Hepatocyte (in vitro differentiated cells): ENCODE measurements at places on chromosomes 13 and 19. TPM values are rescaled to one million over a fixed set of nuclear protein-coding genes. Genes with fewer than 3 reads are reported as not detected.

DNA sequence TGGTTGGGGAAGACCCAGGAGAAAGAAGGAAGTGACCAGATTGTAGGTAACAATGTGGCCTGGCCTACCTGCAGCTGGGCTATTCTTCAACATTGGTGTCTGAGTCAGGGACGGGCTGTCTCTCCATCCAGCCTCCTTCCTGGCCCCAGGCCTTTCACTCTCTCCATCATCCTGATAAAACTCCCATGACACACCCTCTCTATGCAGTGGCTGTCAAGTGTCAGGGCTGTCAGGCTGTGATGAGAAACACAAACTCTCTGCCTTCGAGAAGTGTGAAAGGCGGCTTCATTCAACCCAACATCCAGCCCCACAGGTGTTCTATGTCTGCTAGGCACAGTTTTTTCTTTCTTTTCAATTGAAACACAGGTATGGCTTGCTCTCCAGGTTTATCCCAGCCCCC, 153.3 kb upstream of the VSTM2B start:
- peak; percentile 2 for DNase-seq

GRCh38 chr19:38930776-38931520, at the start of gene MRPS12:
TSS of gene MRPS12 (plus strand) at chr19:38930944. CDS start at chr19:38931295, 351 bp downstream.
- DNase-seq, result peak; percentile 99

DNA sequence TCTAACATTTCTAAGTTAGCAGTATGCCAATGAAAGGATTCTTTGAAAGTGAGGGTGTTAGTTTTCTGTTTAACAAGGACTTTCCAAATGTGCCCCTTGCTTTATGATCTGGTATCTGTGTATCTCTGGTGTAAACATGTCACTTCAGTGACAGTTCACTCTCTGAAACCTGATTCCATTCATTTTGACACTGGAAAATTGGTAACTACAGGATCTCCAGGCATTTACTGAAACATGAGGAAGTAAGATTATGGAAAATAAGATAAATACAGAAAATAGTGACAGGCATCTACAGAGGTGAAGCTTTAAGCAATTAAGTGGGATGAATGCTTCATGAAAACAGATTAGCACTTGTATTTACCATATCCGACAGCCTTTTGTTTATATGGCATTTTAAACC, 101.6 kb upstream of the MYO16 start:
- DNase-seq, result no peak

- peak; percentile 29 for DNase-seq
These were observed 1.8 kb downstream of the GADD45B start for GRCh38 chr19:2477732-2478191.

- no peak for DNase-seq
These were observed 1.8 kb upstream of the CALR start for GRCh38 chr19:12936582-12936981.

DNA sequence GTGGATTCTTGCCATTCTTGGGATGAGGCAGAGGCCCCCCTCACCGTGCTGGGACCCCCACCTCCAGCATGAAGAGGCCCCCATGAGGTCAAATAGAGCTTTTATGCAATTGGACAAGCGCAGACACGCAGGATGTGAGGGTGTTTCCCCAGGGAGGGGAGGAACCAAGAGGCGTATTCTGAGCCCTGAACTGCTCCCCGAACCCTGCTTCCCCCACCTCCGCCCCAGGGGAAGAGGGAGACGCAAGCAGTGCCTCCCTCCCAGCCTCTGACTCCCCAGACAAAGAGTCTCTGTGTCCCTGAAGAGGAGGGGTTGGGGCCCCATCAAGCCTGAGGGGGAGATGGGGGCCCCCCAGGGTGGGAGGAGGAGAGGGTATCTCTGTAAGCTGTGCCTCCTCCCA, 1.3 kb upstream of the RDH8 start:
- DNase-seq, result no peak

- DNase-seq, result peak; percentile 83
These were observed 2.9 kb upstream of the HOOK2 start for GRCh38 chr19:12778017-12778904.

GRCh38 chr13:22644941-22645340, 535.8 kb upstream of the SGCG start:
- DNase-seq, result no peak

- peak; percentile 56 for DNase-seq
These were observed 6.2 kb downstream of the SYT5 start for GRCh38 chr19:55173714-55174409.

- DNase-seq, result peak; percentile 98
These were observed at the start of gene MRPL4 for GRCh38 chr19:10251792-10252694. TSS of gene MRPL4 (plus strand) at chr19:10252214. CDS start at chr19:10252254, 40 bp downstream.

- no peak for DNase-seq
These were observed 16.9 kb downstream of the MED26 start for GRCh38 chr19:16611121-16611520.

The SYNGR4 gene
- total RNA-seq, result not detected in 2 replicates

The IZUMO2 gene
- not detected in 2 replicates for total RNA-seq

The KPNA3 gene
- total RNA-seq, result 56.8 and 61.8 TPM in 2 replicates

The IGFL2 gene
- 12.9 and 15.2 TPM in 2 replicates for total RNA-seq

The SLC25A41 gene
- 0.16 and 0.27 TPM in 2 replicates for total RNA-seq
